ENCODE measurements at places on chromosomes 16 and 17.

DNA sequence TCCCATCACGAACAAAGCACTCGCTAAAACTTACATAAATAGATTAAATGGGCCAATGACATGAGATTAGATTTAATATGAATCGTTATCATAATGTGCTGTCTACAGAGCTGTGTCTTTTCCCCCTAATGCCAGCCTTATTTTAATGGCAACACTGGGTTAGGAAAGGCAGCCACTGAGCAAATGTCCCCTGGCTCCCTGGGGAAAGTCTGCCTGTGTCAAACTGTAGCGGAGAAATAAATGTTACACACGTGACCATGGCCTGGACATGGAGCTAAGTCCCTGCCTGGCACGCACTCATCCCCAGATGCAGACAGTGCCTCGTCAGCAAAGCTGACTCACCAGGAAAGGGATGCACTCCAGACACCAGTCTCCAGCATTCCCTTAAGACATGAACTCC is 61.3 kb upstream of the SDK2 start:
- DNase-seq, result no peak

GRCh38 chr17:80656590-80656989 is 112.0 kb downstream of the RPTOR start:
- DNase-seq, result no peak

DNA sequence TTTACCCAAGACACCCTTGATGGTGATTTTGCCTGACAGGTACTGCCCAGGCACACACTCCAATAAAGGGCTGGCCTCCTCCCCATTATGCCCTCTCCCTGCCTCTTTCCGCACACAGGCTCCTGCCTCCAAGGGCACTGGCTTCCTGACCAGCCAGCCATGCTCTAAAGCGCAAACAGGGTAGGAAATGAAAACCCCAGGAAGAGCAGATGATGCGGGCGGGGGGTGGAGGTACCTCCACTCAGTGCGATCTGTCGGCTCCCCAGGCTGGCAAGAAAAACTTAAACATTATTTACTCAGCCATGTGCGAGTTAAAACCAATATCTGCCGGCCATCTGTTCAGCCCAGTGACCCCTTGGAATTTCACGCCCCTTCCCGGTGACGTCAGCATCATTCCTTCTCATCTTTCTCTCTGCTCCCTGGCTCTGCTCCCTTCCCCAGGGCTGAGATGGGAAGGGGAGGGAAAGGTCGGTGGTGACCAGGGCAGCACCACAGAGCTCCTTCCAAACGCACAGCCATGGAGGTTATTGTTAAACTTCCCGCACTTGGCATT is 262.5 kb downstream of the CBLN1 start:
- DNase-seq, result no peak

- DNase-seq, result no peak
Measured at GRCh38 chr16:78455861-78456260, 356.4 kb downstream of the WWOX start.

GRCh38 chr16:73389085-73389484 is 341.2 kb upstream of the ZFHX3 start:
- DNase-seq, result no peak

DNA sequence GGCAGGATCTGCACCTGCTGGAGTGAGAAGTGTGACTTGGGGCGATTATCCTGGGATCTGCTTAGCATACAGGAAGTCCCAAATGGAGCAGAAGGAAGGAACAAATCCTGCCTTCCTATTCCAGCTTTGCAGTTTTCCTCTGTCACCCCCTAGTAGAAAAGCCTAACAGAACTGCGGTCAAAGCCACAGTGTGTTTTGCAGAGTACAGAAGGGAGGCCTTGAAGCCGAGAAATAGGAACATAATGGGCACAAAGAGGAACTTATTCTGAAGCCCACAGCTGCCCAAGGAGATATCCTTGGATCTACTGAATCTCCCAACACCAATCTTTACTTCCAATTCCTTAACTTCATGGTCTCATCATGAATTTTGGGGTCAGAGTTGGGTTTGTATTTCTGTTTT is 8.5 kb downstream of the KRTAP1-5 start:
- no peak for DNase-seq

DNA sequence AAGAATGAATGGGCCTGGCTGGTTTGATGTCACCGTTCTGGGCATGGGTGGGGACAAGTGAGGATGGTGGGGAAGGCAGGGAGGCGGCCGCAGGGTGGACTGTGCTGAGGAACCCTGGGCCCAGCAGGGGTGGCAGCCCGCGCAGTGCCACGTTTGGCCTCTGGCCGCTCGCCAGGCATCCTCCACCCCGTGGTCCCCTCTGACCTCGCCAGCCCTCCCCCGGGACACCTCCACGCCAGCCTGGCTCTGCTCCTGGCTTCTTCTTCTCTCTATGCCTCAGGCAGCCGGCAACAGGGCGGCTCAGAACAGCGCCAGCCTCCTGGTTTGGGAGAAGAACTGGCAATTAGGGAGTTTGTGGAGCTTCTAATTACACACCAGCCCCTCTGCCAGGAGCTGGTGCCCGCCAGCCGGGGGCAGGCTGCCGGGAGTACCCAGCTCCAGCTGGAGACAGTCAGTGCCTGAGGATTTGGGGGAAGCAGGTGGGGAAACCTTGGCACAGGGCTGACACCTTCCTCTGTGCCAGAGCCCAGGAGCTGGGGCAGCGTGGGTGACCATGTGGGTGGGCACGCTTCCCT is 6.5 kb upstream of the SERPINF1 start:
- no peak for DNase-seq

GRCh38 chr16:31400191-31400590 is 7.1 kb downstream of the ITGAD start:
- no peak for DNase-seq

DNA sequence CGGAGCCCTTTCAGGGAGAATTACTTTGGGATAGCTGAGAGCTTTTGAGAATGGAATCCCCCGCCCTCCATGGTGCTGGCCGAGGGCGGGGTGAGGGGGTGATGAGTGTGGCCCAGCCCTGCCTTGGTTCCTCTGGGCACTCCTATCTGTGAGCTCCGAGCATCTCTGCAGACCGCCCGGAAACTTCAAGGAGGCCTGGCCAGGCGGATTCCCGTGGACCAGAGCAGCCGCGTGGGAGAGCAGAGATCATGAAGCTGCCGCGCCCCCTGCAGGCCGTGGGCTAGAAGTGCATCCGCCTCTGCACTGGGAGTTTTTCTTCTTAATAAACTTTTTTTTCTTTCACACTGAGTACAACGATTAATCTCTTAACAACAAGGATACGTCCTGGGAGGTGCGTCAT is 392.9 kb upstream of the EEF2KMT start:
- DNase-seq, result no peak

GRCh38 chr16:53839150-53839549 is 135.2 kb downstream of the FTO start:
- no peak for DNase-seq
